Hematopoietic multipotent progenitor cell treated with erythropoietin and hydrocortisone succinate and interleukin-3 and kit ligand, for 8 days (in vitro differentiated cells): ENCODE measurements at places on chromosomes 1 and 21.

GRCh38 chr1:50634251-50634650, 211.0 kb upstream of the DMRTA2 start:
- no peak for DNase-seq

GRCh38 chr21:40507978-40508377, 339.0 kb downstream of the DSCAM start:
- DNase-seq: no peak

DNA sequence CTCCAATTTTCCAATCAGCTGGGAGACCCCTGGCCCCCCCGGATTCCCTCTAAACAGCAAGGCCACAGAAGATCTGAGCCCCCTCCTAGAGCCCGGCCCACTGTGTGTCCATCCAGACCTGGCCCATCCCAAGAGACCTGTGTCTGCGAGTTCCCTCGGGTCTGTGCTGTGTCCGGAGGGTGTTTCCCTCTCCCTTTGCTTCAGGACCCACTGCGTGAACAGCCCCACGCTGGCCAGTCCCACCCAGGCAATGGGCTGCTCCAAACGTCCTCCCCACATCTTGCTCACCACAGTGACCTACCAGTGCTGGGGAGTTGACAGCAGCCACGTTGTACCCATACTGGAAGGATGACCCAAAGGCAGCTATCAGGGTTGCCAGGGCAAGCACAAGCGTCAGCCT, 11.6 kb downstream of the SLC2A5 start:
- DNase-seq: no peak

- no peak for DNase-seq
Measured at GRCh38 chr1:61961009-61961408, 218.7 kb downstream of the PATJ start.

DNA sequence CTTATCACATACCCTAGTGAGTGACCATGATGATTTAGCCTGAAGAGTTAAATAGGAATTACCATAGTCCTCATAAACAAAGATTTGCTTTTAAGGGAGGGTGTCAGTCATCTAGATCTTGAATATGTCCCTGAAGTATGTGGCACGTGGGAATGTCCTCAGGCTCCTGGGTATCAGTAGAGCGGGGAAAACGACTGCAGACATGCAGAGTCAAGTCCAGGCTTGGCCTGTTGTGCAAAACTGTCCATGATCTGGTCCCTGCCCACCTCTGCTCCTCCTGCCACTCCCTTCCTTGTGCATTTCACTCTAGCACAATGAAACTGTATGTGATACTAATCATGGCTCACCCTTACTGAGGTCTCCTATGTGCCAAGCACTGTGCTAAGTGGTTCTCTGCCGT, 12.9 kb downstream of the MOV10 start:
- DNase-seq: no peak

DNA sequence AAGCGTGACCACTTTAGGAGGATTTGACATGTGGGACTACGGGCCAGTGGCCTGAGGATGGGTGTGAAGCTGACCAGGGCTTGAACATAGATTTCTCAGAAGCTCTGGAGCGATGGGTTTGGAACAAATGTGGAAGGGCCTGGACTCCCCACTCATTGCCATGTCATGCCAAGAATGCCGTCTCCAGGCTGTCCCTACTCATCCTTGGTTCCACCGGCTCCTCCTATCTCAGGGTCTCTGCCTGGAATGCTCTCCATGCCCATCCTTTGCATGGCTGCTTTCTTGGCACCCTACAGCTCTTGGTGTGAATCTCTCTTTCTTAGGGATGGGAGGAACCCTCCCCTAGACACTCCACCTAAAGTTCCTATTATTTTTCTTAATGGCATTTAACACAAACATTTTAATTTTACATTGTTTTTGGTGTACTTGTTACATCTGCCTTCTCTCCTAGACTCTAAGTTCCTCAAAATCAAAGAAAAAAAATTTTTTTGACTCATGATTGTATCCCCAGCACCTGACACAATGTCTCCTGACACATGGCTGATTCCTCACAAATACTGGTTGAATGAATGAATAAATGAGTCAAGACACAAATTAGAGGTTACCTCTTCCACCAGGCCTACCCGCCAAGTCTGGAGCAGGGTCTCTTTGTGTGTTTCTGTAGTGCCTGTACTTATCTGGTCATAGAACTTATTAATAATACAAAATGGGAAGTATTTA, 114.5 kb downstream of the OMA1 start:
- no peak for DNase-seq

- no peak for DNase-seq
Measured at GRCh38 chr1:70536708-70537366, 125.8 kb downstream of the CTH start.

- DNase-seq: peak; percentile 92
Measured at GRCh38 chr1:172515436-172515835, 17.5 kb upstream of the SUCO start.

DNA sequence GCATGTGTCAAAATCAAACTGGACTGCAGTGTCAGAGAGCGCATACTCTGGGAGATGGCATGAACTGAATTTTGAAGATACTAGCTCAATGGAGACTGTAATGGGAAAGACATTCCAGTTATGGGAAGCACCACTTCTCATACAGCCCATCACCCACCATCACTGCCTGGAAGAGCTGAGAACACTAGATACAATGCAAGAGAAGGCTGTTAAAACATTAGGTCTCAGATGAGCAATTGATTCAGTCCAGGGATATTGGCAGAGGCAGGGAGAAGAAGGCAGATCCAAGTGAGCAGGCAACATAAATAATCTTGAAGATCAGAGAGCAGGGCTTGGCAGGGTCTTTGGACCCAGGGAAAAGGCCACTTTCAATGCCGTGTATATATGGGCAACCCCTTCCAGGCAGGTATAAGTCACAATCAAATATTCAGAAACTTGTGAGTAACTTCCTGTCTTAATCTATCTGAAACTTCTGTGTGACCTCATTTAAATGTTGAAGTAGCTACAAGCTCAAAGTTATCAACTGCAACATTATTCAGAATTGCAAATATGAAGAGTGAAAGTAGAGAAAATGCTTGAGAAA, 290.3 kb upstream of the SGIP1 start:
- no peak for DNase-seq

- DNase-seq: no peak
Measured at GRCh38 chr1:59742526-59742925, 72.2 kb upstream of the HOOK1 start.

DNA sequence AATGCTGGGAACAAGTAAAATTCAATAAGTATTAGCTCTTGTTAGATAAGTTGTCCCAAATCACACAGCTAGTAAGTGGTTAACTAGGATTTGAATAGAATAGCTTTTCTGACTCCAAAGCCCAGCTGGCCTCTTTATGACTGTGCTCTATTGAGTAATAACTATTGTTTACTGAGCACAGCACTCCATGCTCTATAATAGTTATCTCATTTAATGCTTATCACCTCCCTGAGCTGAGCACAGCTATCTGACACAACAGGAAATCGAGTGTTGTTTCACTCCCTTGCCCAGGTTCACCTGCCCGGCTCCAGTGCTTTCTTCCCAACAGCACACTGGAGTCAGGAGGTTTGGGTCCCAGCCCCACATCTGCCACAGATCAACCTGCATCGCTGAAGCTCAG, 38.8 kb upstream of the STMN1 start:
- no peak for DNase-seq

- no peak for DNase-seq
Measured at GRCh38 chr1:2886631-2887030, 85.1 kb upstream of the TTC34 start.

DNA sequence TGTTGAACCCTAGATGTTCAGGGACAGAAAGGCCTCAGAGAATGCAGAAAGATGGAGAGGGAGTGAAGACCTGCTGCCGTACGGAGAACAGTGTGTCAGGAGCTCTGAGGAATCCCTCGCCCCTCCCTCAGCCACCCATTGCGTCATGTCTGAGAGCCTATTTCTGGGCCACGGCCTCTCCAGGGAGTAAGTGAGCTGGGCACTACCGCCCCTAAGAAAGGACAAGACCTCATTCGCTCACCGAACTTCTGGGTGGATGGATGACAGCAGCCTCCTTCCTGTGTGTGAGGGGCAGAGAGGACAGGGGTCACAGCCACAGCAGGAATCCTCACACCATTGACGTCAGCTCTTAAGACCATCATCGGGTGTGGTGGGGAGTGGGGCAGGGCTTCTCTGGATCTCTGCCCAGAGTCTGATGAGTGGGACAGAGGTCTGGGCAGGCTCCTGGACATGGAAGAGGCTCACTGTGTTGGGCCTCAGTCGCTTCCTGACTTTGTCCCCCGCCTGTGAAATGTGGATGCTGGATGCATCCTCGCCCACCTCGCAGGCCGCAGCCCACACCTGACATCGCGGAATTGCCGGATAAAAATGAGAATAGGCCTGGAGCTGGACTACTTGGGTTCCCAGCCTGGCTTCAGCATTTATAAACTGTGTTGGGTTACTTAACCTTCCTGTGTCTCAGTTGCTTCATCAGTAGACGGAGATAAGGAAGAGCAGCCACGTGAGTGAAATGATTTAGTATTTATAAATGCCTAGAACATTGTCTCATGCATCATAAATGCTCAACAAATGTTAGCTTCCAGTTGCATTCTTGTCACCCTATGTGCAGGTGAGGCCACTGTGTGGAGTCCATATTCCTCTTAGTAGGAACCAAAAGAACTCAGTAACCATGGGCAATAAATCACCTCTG, 238.6 kb downstream of the TRABD2B start:
- no peak for DNase-seq

GRCh38 chr1:159790237-159790917, 9.6 kb downstream of the DUSP23 start:
- DNase-seq: peak; percentile 41

- no peak for DNase-seq
Measured at GRCh38 chr1:49971088-49971487, 52.7 kb downstream of the AGBL4 start.

GRCh38 chr1:48789903-48790302, 13.2 kb upstream of the BEND5 start:
- no peak for DNase-seq

DNA sequence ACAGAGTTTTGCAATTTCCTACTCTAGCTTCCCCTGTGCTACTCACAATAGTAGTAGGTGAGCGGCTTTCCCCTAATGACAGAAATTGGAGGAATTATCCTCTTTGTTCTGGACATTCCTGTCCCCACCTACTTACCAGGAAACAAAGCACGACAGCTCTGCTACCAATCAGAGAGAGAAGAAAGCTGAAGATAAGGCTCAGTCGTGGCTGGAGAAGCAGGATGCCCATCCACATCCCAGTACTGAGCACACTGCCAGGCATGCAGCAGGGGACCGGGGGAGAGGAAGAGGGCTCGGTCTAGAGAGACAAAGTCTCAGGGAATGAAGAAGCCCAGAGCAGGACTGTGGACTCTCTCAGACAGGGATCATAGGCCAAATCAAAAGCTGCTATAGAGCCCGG, 134.1 kb upstream of the KRTAP19-8 start:
- DNase-seq: no peak
